Activated CD4-positive, alpha-beta T cell treated with anti-CD3 and anti-CD28 coated beads, Interleukin-2, amount 10 ng/mL, durations not matched to agents 24 days and 14 days (primary cell): ENCODE measurements at places on chromosomes 13 and 19. TPM values are rescaled to one million over a fixed set of nuclear protein-coding genes. Genes with fewer than 3 reads are reported as not detected.
A peak's percentile ranks its signal among the peaks of the same experiment; 100 is the strongest.

GRCh38 chr19:43675269-43675879 is 5.4 kb upstream of the PLAUR start:
- DNase-seq = peak; percentile 64
- no peaks in the 10 kb centered on the region for H3K36me3 ChIP-seq
- H3K4me1 ChIP-seq = peaks cover 19% of the 10 kb centered on the region
- H3K4me3 ChIP-seq = peak overlapping the region; percentile 17
- peak overlapping the region; percentile 74 for H3K27ac ChIP-seq

DNA sequence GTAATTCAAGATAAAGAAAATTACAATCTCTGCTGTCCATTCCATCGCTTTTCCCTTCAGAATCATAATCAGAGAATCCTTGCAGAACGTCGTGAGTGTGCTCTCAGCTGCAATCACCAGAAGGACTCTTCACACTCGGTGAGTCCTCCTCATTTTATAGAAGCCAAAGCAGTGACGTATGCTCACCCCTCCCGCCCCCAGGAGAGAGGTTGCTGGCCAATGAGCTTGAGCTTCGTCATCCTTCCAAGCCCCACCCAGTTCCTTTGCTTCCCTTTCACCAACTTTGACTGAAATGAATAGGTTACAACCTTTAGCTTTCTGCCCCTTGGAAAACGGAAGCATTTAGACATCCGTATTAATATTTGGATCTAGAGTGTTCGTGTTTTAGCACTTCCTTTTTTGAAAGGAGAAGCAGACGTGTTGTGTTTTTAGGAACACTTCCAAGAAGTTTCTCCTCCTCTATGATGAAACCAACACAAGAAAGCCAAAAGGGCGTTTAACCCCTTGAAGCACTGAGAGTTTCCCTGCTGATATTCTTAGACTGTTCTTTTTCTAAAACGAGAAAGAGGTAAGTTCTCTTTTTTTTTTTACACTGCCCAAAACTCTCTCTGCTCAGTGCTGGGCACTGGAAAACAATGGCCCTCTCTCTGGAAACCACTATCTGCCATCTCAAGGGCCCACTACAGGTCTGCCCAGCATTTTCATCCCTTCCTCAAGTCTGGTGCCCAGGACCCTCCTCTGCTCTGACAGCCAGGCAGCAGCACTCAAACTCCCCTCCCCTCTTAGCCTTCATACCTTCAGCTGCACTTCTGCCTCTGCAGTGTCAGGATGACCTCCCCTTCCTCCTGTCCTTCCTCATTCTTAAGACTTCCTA is 44.3 kb upstream of the CEACAM21 start:
- peaks cover 4% of the 10 kb centered on the region for H3K27me3 ChIP-seq
- H3K4me3 ChIP-seq = peak overlapping the region; percentile 84
- peak overlapping the region; percentile 88 for H3K27ac ChIP-seq
- peaks cover 28% of the 10 kb centered on the region for H3K36me3 ChIP-seq

GRCh38 chr13:113168211-113168610 is 9.8 kb downstream of the PROZ start:
- H3K27ac ChIP-seq = no peak overlapping the region
- no peaks in the 10 kb centered on the region for H3K27me3 ChIP-seq
- H3K4me3 ChIP-seq = no peak overlapping the region
- peaks cover 15% of the 10 kb centered on the region for H3K4me1 ChIP-seq

DNA sequence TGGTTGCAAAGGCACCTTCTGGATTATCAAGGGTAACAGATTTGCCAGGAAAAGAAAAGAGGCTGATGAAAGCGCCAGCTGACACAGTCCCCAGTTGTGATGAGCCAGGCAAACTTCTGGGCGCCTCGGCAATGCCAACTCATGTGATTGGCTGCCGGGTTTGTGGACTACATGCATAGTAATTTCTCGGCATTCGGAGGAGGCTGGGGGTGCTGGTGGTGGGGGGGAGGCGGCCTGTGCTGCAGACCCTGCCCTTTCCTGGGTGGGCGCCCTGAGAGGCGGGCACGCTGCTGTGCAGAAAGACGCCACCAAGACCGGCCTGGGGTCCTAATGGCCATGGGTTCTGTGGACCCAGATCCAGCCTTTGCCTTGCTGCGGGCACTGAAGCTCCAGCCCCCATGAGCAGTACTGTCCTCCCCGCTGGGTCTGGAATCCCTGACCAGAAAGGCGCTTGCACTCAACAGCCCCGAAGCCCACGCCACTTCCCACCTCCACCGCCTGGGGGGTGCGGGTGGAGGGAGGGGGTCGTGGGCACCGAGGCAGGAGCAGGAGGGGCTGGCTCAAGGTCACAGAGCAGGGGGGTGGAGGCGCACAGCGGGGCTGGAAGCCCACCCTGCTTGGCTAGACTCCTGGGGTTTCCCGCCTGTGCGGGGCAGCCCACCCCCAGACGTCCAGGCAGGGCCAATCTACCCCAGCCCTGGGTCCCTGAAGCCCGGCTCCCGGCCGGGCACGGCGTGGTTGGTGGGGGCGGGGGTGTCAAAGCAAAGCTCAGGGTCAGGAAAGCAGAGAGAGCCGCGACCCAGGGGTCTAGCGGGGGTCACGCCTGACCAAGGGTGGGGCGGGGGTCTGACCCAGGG is 1.0 kb downstream of the DIRAS1 start:
- peaks cover under 1% of the 10 kb centered on the region for H3K36me3 ChIP-seq
- peaks cover 22% of the 10 kb centered on the region for H3K27me3 ChIP-seq
- H3K4me1 ChIP-seq = no peaks in the 10 kb centered on the region
- no peak overlapping the region for H3K4me3 ChIP-seq

DNA sequence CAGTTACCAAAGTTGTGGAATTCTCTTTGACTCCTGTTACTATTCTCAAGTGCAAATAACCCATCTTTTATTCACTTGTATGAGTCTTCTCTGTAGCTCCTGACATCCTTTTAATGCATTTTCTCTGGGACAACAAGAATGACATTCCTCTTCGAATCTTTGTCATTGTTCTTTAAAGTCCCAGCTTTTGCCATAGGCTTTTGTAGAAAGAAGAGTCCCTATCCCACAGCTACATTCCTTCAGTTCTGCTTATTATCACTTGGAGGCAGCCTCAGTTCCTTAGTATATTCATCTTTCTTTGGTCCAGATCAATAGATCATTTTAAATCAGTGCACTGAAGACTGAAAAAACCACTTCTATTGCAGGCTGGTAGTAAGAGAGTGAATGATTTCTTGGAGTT is 560.2 kb downstream of the DACH1 start:
- peaks cover 4% of the 10 kb centered on the region for H3K27me3 ChIP-seq
- no peak overlapping the region for H3K4me3 ChIP-seq
- no peaks in the 10 kb centered on the region for H3K36me3 ChIP-seq

- DNase-seq = no peak
- H3K4me3 ChIP-seq = no peak overlapping the region
- H3K27ac ChIP-seq = no peak overlapping the region
- no peaks in the 10 kb centered on the region for H3K27me3 ChIP-seq
- H3K36me3 ChIP-seq = peaks cover 62% of the 10 kb centered on the region
- H3K4me1 ChIP-seq = peaks cover 33% of the 10 kb centered on the region
Observed at GRCh38 chr13:113182046-113182445, 23.6 kb downstream of the PROZ start.

- no peaks in the 10 kb centered on the region for H3K36me3 ChIP-seq
- no peak overlapping the region for H3K27ac ChIP-seq
- H3K4me1 ChIP-seq = peaks cover 7% of the 10 kb centered on the region
Observed at GRCh38 chr19:3281026-3281425, 56.6 kb downstream of the CELF5 start.

- no peak overlapping the region for H3K27ac ChIP-seq
- peaks cover 21% of the 10 kb centered on the region for H3K4me1 ChIP-seq
- H3K4me3 ChIP-seq = no peak overlapping the region
Observed at GRCh38 chr19:39670998-39671397, 15.3 kb downstream of the LGALS16 start.

- no peak overlapping the region for H3K4me3 ChIP-seq
- no peak overlapping the region for H3K27ac ChIP-seq
- no peaks in the 10 kb centered on the region for H3K4me1 ChIP-seq
- H3K27me3 ChIP-seq = no peaks in the 10 kb centered on the region
- DNase-seq = no peak
Observed at GRCh38 chr19:20371911-20372310, 193.7 kb downstream of the ZNF737 start.

GRCh38 chr19:14091813-14092462 is 1.4 kb upstream of the SAMD1 start:
- H3K4me1 ChIP-seq = peaks cover 17% of the 10 kb centered on the region
- H3K36me3 ChIP-seq = peaks cover 39% of the 10 kb centered on the region
- H3K27me3 ChIP-seq = no peaks in the 10 kb centered on the region
- DNase-seq = peak; percentile 86
- H3K27ac ChIP-seq = peak overlapping the region; percentile 98

GRCh38 chr13:38899571-38899970 is 91.1 kb downstream of the STOML3 start:
- DNase-seq = no peak
- no peaks in the 10 kb centered on the region for H3K4me1 ChIP-seq
- H3K27ac ChIP-seq = no peak overlapping the region
- no peaks in the 10 kb centered on the region for H3K27me3 ChIP-seq

DNA sequence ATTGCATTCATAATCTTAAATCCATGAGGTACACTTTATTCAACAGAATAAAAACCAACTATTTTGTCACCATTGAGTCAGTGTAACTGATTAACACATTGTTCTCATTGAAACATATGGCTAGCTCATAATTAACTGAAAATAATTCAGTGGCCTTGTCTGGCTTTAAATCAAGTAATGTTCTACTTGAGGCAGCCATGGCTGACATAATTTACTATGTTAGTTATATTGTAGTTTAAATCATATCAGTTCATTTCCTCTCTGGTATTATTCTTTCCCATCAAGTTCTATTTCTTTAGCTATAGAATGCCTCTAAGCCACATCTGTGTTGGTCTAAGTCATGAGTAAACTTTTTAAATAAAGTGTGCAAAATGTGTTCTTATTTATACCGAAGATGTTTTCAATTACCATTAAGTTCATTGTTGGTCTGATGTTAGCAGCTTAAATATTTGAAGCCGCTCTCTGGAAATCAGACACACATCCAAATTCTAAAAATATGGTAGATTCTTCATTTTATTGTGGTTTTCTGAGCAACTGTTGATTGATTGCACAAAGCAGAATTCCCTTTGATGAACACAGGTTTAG is 393.7 kb downstream of the GPC6 start:
- no peak overlapping the region for H3K27ac ChIP-seq
- no peaks in the 10 kb centered on the region for H3K27me3 ChIP-seq
- no peaks in the 10 kb centered on the region for H3K4me1 ChIP-seq
- no peaks in the 10 kb centered on the region for H3K36me3 ChIP-seq
- no peak overlapping the region for H3K4me3 ChIP-seq
- DNase-seq = no peak

GRCh38 chr13:45332036-45332830 is 8.8 kb downstream of the TPT1 start:
- H3K36me3 ChIP-seq = peaks cover 42% of the 10 kb centered on the region
- H3K27ac ChIP-seq = no peak overlapping the region
- H3K27me3 ChIP-seq = no peaks in the 10 kb centered on the region
- DNase-seq = no peak
- no peak overlapping the region for H3K4me3 ChIP-seq

GRCh38 chr19:12085074-12085818 is 20.7 kb downstream of the ZNF844 start:
- no peak overlapping the region for H3K4me3 ChIP-seq
- H3K36me3 ChIP-seq = peaks cover 3% of the 10 kb centered on the region
- DNase-seq = no peak

GRCh38 chr13:114235697-114236096 is 1.0 kb downstream of the CDC16 start:
- DNase-seq = no peak
- H3K36me3 ChIP-seq = peaks cover 34% of the 10 kb centered on the region
- peaks cover 17% of the 10 kb centered on the region for H3K4me1 ChIP-seq

The CEACAM3 gene
- total RNA-seq = not detected in 2 replicates

The TMEM190 gene
- total RNA-seq = not detected in 2 replicates

The MAMSTR gene
- total RNA-seq = 1.2 and 1.4 TPM in 2 replicates

The TEAD2 gene
- not detected in 2 replicates for total RNA-seq

The EFNA2 gene
- total RNA-seq = not detected in 2 replicates

The CYP4F2 gene
- total RNA-seq = not detected in 2 replicates
